Omental fat pad (tissue), 4 donors: ENCODE measurements at places on chromosomes 11 and 22. TPM values are rescaled to one million over a fixed set of nuclear protein-coding genes. Genes with fewer than 3 reads are reported as not detected.

The BARX2 gene
- total RNA-seq, result not detected

- no peak for DNase-seq
Observed at GRCh38 chr11:68328374-68329091, 16.1 kb downstream of the LRP5 start.

GRCh38 chr11:10970926-10971325 is 113.1 kb upstream of the ZBED5 start:
- no peak for DNase-seq

- no peak for DNase-seq
Observed at GRCh38 chr22:45632791-45633515, 38.7 kb upstream of the ATXN10 start.

DNA sequence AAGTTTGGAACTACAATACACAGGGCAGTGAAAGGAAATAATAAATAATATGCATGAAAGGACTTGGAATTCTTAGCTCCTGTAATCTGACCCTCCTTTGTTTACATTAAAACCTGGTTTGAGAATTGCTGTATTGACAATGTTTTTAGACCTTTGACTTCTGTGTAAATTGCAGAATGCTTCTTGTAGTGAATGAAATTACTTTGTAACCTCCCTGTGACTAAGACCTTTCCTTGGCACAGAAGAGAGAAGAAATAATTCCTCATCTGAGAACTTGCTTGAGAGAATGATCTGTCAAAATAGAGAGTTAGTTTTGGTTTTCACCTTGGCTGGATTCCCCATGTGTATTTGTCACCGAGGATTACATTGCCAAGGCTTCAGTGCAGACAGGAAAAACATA is 640.0 kb upstream of the ANO5 start:
- DNase-seq, result no peak

DNA sequence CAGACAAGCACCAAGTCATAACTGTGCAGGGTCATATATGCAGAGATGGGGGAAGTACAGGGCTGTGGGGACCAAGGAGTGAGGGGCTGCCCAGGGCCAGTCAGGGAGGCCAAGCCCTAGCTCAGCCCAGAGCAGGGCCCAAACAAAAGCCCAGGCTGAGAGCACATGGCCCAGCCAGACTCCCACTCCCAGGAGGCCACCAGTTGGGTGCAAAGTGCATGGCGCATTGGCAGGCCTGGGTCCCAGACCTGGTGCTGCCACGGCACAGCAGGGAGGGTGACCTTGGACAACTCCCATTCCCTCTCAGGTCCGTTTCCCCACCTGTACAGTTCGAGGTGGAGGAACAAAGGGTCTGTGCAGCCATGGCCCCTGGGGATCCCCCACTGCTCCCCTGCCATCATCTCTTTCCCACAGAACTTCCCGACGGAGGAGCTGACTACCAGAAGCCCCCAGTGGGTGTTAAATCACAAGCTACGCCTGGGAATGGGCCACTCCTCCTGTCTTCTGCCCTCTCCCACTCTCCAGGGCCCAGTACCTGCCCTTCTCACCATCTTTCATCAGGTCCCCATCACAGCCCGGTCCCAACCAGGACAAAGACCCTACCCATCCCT is 608 bp downstream of the NIPSNAP1 start:
- DNase-seq, result no peak

DNA sequence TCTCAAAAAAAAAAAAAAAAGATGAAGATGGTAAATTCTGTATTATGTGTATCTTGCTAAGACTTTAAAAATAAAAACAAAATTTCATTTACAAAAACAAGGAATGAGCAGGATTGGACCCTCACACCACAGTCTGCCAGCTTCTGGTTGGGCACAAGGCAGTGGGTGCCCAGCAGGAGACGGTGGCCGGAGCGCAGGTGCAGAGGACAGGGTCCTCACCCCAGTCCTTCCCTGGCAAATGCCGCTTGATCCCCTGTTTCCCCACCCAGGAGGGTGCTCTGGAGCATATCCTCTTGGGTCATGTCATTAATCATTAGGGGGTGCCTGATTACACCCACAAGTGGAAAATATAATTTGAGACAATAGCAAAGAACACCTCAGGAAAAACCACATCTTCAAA is 31.2 kb downstream of the SHANK2 start:
- no peak for DNase-seq
